ENCODE measurements at places on chromosomes 13 and 19. TPM values are rescaled to one million over a fixed set of nuclear protein-coding genes. Genes with fewer than 3 reads are reported as not detected.

GIPC3 gene
- total RNA-seq: not detected

NEK5 gene
- total RNA-seq: 0.14 TPM

GRCh38 chr19:31503211-31503610, 154.0 kb upstream of the TSHZ3 start:
- no peak for DNase-seq

NEK3 gene
- 27.4 TPM for total RNA-seq

TBCB gene
- total RNA-seq: 95.0 TPM

DNA sequence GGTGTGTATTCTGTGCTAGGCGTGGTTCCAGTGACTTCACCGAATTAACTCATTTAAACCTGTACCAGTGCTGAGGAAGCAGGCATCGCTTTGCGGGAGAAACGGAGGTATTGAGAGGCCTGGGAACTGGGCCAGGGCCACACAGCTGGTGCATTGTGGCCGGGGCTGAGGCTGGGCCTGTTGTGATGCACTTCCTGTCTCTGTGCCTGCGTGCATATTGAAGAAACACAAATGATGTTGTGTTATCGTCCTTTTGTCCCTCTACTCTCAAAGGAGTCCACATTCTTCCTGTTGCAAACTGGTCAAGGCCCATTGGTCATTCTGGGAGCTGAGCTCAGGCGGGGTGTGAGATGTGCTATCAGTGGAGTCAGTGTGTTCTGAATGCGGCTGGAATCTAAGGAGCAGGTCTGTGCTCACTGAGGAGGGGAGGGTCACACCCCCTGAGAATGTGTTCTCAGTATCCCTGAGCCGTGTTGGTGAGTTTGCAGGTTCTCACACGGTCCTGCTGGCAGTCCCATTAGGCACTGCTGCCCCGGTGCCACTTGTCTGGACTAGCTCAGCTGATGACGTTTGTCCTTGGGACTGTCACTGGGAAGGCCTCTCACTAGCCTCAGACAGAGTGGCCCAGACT, 62.1 kb downstream of the ARHGEF7 start:
- peak; percentile 53 for DNase-seq

Data from transverse colon (tissue), 4 donors.